ENCODE measurements at places on chromosomes 7 and 10.

DNA sequence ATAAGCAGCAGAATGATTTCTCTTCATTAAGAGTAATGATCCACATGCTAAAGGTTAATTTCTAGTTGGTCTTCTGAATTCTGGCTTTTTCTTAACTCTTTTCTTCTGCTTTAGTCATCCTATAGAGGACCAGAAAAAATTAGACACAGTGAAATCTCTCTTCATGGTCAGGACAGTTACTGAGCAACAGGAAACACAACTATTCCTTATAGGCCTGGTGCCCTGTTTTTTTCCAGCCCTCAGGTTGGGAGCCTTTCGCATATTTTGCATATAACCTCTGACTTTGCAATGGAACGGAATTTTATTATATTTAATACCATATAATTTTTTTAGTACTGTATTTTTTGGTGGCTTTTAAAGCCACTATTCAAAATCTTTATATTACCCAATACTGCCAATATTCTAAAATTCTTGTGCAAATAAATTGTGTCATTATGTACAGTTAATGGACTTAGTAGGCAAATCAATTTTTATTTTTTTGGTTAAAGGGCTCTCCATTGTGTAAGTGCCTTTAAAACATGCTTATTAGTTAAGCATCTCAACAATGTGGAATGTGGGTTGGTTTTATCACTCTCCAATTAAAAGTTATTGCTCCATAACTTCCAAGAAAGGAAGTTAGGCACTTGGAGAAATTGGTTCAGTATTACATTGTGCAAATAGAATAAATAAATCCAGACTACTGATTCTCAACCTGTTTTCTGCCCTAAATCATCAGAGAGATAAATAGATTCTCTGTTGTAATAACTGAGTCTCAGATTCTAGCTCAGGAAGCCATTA, 22.5 kb downstream of the ARL4A start:
- no peak for DNase-seq

DNA sequence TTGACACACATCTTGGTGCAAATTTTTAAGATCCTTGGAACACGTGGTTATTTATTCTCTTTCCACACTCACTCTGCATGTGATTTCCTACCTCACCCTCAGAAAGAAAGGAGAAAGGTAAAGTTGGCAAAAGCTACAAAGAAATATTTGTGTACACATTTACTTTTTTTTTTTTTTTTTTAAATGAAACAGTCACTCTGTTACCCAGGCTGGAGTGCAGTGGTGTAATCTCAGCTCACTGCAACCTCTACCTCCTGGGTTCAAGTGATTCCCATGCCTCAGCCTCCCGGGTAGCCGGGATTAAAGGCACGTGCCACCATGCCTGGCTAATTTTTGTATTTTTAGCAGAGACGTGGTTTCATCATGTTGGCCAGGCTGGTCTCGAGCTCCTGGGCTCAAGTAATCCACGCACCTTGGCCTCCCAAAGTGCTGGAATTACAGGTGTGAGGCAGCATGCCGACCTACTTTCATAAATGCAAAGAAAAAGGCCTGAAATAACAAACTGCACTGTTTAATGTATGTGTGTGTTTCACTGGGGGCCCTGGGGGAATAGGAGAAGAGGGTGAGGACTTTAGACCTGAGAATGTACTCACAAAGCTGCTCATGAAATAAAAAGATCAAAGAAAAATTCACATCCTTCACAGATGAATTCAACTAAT, 71.6 kb upstream of the GRID1 start:
- no peak for DNase-seq

- DNase-seq: no peak
Measured at GRCh38 chr10:60420991-60421894, 31.6 kb upstream of the ANK3 start.

DNA sequence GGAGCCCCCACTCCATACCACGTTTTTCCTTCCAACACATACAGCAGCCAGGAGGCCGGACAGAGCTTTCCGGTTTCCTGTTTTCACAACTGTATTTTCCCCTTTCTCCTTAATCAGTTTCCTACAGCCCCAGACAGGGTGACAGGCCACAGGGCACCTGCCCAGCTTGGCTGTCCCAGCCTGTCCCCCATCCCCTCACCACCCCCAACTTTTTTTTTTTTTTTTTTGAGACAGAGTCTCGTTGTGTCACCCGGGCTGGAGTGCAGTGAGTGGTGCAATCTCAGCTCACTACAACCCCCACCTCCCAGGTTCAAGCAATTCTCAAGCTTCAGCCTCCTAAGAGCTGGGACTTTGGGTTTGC, 10.3 kb upstream of the HSPB1 start:
- no peak for DNase-seq

Data from CD4-positive, alpha-beta T cell treated with Interleukin-6 at 100 ng/mL for 8 hours (primary cell).